T-helper 9 cell (primary cell): ENCODE measurements at places on chromosomes 4 and X.

DNA sequence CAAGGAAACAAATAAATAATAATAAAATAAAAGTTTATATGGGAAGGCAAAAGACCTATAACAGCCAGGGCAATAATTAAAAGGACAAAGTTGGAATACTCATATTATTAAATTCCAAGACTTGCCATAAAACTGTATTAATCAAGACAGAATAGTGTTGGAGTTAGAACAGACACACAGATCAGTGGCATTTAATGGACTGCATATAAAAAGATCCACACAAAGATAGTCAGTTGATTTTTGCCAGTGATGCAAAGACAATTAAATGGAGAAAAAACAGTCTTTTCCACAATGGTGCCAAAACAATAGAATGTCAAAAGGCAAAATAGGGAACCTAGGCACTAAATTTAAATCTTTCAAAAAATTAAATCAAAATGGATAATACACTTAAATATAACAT, 587.1 kb upstream of the GRIA3 start:
- DNase-seq: no peak

GRCh38 chr4:55568905-55569504, 22.3 kb upstream of the CLOCK start:
- DNase-seq: no peak

GRCh38 chr4:59091146-59092142, 1981.3 kb upstream of the IGFBP7 start:
- DNase-seq: no peak

GRCh38 chrX:41445781-41446358, 1.3 kb upstream of the NYX start:
- no peak for DNase-seq

GRCh38 chrX:102154218-102154860, 1.4 kb downstream of the BEX5 start:
- no peak for DNase-seq

GRCh38 chr4:27318740-27319139, 458.1 kb downstream of the STIM2 start:
- no peak for DNase-seq

DNA sequence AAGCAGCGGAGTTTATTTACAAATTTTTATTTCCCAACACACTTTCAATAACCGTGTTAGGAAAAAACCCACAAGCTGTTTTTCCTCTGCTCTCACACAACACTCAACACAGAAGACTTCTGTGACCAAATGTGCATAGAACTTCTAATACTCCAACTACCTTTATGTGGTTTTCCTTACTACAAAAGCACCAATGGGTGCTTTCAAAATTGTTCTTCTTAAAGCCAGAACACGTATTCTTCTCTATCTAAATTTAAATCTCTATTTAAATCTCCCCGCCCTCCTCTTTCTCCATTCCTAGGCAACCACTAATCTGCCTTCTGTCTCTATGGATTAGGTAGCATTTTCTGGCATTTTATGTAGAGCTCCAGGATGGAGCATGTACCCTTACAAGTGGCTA, 90.0 kb downstream of the SHROOM2 start:
- DNase-seq: no peak
